Activated effector memory CD4-positive, alpha-beta T cell treated with Interleukin-2 at 50 U/mL for 16 hours (primary cell): ENCODE measurements at places on chromosomes 12 and 14.

GRCh38 chr12:39988574-39988973 is 117.3 kb downstream of the SLC2A13 start:
- DNase-seq = no peak

DNA sequence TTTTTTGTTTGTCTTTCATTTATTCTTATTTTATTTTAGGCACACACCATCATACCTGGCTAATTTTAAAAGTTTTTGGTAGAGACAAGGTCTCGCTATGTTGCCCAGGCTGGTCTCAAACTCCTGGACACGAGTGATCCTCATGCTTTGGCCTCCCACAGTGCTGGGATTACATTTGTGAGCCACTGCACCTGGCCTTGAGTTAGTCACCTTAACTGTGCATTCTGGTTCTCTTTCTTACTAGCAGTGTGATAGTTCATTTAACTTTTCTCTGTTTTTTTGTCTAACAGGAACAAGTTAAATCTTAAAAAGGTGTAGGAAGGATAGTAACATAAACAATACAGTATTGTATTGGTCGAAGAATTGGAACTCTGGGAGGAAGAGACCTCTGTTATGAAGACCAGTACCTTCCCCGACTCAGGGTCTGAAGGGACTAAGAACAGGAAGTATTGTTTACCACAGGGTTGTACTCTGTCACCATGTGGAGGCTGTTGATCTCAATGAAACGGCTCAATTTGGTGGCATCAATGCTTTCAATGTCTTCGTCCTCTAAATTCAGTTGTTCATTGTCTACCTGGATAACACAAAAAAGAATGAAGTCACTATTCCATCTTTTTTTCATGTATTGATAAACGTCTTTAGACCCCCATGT is 17.7 kb downstream of the ERP27 start:
- DNase-seq = no peak

DNA sequence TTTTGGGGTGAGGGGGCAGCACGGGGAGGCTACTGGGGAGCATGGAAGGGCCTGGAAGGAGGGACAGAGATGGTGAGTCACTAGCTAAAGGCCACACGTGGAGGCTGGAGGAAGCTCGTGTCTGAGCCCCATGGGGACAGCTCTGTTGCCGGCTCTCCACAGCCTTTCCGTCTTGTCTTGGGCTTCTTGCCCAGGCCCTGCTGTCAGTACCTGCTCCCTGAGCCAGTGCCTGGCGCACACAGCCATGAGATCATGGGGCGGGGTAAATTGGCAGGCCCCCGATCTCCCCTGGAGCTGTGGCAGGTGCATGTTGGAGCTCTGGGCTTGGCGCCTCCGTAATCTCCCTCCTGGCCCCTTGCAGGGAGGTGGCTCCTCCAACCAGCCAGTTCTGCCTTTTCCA is 16.1 kb upstream of the KRT80 start:
- no peak for DNase-seq

GRCh38 chr12:24975425-24975824 is 26.5 kb upstream of the BCAT1 start:
- DNase-seq = no peak

- DNase-seq = no peak
These were observed 764 bp downstream of the RBM25 start for GRCh38 chr14:73058922-73059673.
